ENCODE measurements at places on chromosomes 1 and 21.
A peak's percentile ranks its signal among the peaks of the same experiment; 100 is the strongest.

DNA sequence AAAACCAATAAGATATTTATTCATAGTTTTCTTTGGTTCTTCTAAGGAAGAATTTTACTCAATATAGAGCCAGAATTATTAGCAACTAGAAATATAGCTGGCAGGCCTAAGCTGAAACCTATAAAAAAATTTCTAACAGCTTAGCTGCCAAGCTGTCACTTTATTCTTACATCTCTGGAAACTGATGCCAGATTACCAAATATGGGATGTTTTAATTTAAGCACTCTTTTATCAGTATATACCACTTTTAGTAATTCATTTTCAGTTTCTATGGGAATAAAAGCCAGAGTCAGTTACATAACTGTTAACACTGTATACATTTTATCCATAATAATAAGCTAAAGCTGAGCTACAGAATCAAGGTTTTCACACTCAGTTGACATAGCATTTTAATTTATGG, 68.7 kb upstream of the MPC2 start:
- no peak for DNase-seq

DNA sequence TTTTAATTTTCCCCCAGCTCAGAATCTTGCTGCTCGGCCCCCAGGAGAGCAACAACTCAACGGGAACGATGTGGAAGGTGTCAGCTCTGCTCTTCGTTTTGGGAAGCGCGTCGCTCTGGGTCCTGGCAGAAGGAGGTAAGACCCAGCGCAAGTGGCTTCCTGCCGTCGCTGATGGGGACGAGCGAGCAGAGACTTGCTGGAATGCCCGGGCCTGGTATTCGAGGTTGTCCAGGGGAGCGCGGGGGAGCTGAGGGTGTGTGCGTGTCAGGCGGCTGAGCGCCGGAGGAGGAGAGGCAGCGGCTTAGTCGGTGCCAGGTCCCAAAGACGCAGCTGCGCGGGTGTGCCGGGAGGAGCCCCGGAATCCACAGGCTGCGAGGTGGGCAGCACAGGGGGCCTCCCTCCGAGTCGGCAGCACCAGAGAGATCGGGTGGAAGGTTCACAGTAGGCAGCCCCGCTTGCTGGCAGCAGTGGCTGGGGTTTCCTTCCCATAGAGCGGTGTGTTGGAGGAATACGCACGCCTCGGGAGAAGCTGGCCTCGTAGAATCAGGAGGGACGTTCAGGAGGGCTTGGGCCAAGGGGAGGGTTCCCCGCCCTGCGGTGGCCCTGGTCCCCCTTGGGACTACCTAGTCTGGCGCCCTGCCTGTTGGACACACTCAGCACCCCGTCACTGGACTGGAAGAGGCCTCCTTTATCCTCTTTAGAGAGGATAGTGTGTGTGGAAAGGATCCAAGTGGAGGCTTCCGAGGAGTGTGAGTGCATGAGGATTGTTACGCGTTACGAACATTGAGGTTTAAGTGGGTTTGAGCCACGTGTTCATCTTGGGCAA, 547 bp downstream of the PDPN start:
- no peak for DNase-seq

- DNase-seq: no peak
These were observed 110.9 kb upstream of the IFFO2 start for GRCh38 chr1:19067182-19067911.

DNA sequence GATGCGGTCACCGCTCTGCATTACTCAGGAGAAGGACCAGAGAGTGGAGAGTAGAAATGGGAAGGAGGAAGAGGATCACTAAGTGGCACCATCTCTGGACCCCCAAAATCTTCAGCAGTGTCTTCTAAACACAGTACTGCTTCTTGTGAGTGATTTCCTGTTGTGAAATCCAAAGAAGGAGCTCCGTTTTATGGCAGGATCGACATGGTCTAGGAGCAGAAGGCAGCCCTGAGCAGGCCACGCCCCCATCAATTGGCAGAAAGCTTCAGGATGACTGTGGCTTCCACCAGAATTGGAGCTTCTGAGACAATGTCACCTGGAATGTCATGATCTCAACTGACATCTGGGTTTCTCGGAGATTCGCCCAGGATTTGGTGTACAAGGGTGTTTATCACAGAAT, 171.5 kb downstream of the ADSS2 start:
- DNase-seq: no peak

DNA sequence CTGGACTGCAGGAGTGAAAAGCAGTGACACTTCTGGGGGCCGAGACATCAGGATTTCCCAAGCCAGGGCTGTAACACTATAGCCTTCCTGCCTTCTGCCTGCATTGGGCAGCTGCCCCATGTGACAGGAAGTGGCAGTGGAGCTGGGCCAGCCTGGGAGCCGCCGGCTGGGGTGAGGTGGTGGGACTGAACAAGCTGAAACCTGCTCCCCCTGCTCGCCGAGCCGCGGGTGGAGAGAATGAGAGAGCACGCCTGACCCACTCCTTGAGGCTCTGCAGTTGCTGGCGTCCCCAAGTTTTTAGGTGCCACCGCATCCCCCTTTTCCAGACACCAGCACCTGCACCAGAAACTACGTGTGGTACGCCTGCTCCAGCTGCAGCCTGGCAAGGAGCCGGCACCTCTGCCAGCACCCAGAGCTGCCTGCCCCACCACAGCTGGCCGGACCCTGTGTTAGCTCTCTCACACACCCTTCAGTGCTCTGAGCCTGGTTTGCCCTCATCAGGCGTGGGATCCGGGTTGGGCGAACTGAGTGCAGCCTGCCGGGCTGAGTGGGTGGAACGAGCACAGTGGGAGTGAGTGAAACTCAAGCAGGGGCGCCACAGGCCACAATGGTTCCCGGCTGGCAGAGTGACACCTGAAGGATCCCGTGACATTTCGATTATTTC, 119.4 kb downstream of the AKT3 start:
- DNase-seq: no peak

GRCh38 chr21:15514073-15514946, 215.5 kb upstream of the USP25 start:
- no peak for DNase-seq

DNA sequence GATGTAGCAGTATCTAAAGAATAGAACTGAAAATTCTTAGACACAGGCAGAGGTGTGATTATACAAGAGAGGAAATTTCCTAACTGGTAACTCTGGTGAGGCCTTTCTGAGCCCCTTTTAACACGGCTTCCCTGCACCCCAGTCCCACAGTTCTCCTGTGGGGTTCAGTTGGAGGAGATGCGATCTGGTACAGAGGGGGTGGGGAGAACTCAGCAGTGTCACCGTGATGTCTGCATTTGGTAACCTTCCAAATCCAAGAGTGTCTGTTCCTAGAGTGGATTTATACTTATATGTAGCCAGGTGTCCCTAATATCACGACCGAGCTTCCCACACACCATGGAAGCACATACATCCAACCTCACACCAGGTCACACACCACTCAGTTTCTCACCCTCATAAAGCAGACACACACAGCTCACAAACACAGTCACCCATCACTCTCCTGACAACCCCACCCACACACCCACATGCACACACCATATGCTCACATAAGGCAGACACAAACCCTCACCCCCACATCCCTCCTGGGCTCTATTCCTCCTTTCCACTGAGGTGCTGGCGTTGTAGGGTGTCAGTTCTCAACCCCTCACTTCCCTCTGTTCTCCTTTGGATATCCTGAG, 48.5 kb downstream of the RHBG start:
- no peak for DNase-seq

DNA sequence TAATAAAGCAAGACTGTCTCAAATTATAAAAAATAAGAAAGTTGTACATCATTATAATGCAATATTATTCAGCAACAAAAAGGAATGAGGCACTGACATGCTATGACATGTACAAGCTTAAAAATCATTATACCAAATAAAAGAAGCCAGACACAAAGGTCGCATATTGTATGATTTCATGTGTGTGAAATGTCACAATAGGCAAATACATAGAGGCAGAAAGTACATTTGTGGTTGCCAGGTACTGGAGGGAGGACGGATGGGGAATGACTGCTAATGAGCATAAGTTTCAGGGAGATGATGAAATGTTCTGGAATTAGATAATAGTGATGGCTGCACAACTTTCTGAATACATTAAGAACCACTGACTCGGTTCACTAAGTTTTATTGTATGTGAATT, 73.6 kb upstream of the NBPF3 start:
- DNase-seq: no peak

DNA sequence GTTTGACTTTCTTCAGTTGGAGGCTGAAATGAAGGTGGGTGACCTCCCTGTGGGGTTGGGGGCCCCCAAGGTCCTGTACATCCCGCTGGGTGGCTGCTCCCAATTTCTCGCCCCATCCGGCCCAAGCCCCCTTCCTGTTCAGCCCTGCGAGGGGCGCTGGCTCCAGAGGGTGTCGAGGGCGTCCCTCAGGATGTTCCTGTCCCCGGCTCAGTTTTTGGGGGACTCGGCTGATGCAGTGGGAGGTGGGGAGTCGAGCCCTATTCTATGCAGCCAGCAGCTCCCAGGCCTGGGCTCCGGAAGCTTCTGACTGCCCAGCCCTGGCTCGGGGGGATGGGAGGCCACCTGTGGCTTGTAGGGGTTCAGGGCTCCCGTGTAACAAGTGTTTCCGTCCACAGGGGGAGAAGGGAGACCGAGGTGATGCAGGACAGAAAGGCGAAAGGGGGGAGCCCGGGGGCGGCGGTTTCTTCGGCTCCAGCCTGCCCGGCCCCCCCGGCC, 38.2 kb downstream of the SLC19A1 start:
- no peak for DNase-seq

DNA sequence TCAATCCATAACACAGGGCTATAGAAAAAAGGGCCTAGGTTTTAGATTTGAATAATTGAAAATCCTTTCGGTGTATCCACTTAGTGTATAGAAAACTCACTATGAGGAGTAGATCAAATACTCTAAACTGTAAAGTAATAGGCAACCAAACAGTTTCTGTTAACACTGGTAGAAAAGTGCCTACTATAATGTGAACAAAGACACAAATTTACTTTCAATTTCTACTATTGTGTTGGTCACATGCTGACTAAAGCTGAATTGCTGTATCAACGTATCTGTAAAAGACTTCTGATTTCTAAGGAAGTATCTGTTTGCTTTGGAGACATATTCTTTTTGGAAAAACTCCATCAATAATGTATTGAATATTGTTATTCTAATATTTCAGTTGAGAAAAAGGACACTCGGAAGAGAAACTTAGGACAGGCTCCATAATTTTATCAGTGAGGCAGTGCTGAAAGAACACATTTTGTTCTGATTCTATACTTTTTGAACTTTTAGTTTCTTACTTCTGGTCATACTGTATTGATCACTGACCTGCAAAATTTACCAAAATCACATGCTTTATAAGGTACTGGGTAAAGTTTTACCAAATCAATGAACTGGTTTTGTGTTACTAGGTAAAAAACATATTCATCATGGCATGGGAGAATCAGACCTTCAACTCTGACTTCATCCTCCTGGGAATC, at the start of gene OR2M5:
TSS of gene OR2M5 (plus strand) at position 636 of the 686 bp plus-strand sequence. CDS start at position 636, 0 bp downstream.
- no peak for DNase-seq

DNA sequence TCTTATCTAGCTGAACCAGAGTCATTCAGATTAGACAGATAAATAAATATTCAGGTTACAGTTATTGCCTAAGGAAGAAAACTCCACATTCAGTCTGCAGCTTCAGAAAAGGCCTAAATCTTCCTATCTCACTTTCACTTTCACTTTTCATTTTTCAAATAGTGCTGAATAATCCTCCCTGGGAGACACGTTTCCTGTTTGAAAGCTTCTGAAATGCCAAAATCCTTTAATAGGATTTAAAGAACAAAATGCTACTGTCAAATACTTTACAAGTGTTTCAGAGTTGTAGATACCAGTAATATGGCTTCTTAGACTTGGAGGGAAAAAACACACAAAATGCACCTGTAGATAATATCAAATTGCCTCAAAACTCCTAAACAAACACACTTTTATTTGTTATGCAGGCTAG, 3.9 kb downstream of the PSMB2 start:
- DNase-seq: no peak

DNA sequence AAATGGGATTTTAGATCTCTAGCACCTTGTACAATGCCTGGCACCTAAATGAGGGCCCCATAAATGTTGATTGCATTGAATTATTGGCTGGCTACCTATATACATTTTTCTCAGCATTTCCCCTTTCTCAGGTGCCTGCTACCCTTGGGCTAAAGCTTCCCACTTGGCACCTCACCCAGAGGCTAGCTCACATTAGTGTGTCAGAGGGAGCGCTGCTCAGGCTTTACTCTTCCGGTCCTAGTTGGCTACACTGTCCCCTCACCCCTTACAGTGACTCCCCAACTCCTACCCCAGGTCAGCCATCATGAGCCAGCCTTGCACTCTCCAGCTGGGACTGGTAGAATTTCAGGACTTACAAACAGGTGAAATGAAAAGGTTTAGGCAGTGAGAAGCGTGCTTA, 9.5 kb downstream of the TRAF5 start:
- no peak for DNase-seq

DNA sequence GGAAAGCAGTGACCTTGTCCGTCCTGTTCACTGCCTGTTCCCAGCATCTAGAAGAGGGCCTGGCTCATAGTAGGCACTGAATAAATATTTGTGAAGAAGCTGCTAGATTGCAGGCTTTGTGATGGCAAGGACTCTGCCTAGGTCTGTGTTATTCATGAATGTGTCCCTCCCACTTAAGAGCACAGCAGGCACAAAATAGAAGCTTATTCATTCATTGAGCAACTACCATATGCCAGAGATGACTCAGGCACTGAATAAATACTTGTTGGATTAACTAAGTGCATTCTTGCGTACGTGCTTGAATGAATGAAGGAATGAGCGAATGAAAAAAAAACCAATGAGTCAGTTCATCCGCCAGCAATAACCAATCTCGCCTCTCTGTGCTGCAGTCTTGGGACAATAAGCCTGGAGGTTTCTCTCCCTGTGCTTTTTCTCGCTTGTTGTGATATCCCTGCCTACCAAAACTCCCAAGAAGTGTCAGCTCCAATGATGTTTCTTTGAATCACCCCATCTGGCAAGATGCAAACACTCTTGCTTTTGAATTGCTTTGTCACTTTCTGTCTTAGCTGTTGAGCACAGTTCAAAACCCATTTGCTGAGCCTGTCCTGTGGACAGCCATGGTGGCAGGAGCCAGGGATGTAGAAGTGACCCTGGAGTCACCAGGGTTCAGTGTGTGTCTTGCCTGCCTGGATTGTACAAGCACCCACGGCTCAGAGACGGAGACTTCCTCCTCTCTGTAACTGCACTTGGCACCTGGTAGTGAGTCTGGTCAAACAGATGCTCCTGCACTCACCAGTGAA, 143.9 kb downstream of the KAZN start:
- DNase-seq: peak; percentile 85

GRCh38 chr1:11690397-11691301, 861 bp upstream of the DRAXIN start:
- DNase-seq: no peak

Measured in HFFc6 (cell line).